Breast epithelium (tissue), 4 donors: ENCODE measurements at places on chromosomes 5 and 9.

DNA sequence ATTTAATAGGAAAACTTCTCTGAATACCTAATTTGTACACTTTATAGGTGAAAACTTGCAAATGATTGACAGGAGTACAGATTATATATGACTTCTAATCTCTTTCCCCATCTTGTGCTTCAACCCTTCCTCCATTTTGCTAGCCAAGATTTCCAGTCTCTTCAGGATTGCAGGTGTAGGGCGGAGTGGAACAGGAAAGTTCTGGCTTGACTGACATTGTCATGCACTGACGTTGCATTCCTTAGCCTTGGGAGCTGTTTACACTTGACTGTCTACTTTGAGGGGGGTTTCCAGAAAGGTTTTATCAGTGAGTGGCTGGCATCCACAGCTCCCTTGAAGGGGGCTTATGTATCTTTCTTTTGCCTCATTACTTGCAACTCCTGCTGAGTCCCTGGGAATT is 34.1 kb upstream of the GRIA1 start:
- no peak for DNase-seq
- H3K27me3 ChIP-seq = no peaks in the 10 kb centered on the region
- no peak overlapping the region for H3K27ac ChIP-seq
- no peak overlapping the region for H3K4me3 ChIP-seq
- no peaks in the 10 kb centered on the region for H3K4me1 ChIP-seq
- no peaks in the 10 kb centered on the region for H3K36me3 ChIP-seq

DNA sequence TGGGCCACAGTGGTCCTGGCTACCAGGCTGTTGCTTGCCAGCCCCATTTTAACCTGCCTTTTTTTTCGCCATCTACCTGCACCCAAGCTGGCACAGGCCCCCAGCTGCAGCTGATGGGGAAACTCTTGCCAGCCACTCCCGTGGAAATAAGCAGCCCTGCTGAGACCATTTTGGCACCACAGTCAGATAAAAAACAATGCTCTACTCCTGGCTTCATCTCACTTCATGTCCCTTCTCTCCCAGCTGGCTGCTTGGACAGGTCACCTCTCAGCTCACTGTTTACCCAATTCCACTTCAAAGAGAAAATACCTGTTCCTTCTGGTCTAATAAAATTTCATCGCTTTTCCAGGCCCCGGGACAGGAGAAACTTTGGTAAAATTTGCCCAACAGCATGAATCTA is 322.6 kb upstream of the SLC30A5 start:
- no peak for DNase-seq
- no peaks in the 10 kb centered on the region for H3K36me3 ChIP-seq
- H3K4me3 ChIP-seq = no peak overlapping the region
- H3K27me3 ChIP-seq = no peaks in the 10 kb centered on the region
- no peaks in the 10 kb centered on the region for H3K4me1 ChIP-seq
- H3K27ac ChIP-seq = peak overlapping the region; percentile 59

GRCh38 chr5:93022796-93023447 is 558.1 kb downstream of the NR2F1-AS1 start:
- no peak for DNase-seq
- H3K4me3 ChIP-seq = no peak overlapping the region
- no peaks in the 10 kb centered on the region for H3K4me1 ChIP-seq
- no peaks in the 10 kb centered on the region for H3K36me3 ChIP-seq

- H3K4me1 ChIP-seq = no peaks in the 10 kb centered on the region
- H3K27me3 ChIP-seq = no peaks in the 10 kb centered on the region
- DNase-seq = no peak
- H3K27ac ChIP-seq = no peak overlapping the region
Measured at GRCh38 chr5:125075567-125075966, 329.1 kb upstream of the ZNF608 start.

- H3K4me1 ChIP-seq = no peaks in the 10 kb centered on the region
- H3K4me3 ChIP-seq = no peak overlapping the region
- H3K27me3 ChIP-seq = no peaks in the 10 kb centered on the region
- no peaks in the 10 kb centered on the region for H3K36me3 ChIP-seq
- no peak for DNase-seq
Measured at GRCh38 chr9:98502976-98503325, 205.8 kb downstream of the GABBR2 start.
